ENCODE measurements at places on chromosomes 1 and 21.

DNA sequence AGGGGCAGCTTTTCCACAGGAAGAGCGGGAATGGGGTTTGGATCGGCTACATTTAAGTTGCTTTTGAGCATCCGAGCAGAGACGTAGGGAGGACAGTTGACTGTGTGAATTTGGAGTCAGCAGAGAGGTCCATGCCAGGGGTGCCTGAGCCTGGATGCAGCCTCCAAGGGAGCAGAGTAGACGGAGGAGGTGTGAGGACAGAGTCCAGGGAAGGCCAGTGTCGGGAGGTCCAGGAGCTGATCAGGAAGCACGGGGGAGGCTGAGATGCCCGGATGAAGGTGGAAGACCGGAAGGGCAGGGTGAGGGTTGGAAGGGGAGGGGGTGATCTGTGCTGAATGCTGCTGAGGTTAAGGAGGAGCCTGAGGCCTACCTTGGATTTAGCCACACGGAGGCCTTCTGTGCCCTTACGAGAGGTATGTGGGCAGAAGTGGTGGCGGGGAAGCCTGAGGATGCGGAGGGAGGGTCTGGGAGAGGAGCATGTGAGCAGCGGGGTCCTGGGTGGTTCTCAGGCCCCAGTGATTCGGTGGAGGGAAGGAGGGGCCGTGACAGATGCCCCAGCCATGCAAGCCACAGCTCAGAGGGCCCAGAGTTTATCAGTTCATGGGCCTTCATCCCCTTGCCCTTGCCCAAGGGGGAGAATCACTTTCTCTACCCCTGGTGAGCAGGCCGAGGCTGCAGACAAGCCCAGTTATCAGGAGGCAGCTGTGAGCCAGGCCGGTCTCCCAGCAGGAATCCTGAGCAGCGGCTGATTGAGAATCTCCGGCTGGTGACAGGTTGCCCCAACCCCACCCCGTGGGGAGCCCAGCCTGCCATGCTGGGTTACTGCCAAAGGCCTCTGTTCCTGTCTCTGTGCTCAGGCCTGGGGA, 54.0 kb upstream of the ACTL8 start:
- no peak for DNase-seq

DNA sequence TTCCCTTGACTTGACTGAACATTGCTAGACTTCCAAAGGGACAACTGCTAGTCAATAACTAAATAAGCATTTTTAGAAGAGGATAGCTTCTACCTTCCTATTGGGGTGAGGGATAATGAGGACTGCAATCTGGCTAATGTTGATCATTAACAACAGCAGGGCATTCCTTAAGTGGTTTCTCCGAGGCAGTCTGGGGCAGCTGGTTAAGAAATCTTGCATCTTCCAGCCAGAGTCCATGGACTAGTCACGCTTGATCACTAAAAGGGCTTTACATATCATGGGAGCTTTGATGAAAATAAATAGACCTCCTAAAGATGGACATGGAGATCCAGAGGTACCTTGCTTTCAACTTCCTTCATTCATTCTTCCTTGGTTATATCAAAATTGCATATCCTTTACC, 329.4 kb upstream of the ESRRG start:
- DNase-seq: no peak

DNA sequence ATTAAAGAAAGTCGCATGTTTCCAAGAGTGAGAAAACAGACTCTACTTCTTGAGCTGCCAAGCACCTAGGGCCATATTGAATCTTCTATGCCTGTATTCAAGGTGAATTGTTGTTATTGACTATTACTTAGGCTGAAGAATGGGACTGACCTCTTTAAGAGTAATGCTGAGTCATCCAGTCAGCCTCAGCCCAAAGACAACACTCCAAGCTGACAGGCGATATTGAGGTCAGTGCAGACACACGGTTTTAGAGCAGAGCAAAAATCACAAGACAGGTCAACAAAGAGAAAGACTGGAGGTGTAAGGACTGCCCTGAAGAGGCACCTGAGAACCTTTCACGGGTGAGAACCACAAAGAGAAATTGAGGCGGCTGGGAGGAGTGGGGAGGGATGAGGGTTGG, 146.9 kb downstream of the MIS18A start:
- no peak for DNase-seq

DNA sequence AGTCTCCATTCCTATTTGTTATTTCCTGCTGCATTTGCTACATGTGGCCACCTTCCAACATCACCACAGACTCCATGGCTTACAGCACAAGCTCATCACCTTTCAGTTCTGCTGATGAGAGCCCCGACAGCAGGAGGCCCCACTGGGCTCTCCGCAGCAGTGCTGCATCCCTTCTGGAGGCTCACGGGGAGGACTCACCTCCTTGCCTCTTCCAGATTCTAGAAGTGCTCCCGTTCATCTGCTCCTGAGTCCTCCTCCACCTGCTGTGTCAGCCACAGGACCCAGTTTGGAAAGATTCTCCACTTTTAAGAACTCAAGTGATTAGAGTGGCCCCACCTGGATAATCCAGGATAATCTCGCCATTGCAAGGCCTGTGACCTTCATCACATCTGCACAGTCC, 167.6 kb downstream of the PCBP3 start:
- DNase-seq: no peak

DNA sequence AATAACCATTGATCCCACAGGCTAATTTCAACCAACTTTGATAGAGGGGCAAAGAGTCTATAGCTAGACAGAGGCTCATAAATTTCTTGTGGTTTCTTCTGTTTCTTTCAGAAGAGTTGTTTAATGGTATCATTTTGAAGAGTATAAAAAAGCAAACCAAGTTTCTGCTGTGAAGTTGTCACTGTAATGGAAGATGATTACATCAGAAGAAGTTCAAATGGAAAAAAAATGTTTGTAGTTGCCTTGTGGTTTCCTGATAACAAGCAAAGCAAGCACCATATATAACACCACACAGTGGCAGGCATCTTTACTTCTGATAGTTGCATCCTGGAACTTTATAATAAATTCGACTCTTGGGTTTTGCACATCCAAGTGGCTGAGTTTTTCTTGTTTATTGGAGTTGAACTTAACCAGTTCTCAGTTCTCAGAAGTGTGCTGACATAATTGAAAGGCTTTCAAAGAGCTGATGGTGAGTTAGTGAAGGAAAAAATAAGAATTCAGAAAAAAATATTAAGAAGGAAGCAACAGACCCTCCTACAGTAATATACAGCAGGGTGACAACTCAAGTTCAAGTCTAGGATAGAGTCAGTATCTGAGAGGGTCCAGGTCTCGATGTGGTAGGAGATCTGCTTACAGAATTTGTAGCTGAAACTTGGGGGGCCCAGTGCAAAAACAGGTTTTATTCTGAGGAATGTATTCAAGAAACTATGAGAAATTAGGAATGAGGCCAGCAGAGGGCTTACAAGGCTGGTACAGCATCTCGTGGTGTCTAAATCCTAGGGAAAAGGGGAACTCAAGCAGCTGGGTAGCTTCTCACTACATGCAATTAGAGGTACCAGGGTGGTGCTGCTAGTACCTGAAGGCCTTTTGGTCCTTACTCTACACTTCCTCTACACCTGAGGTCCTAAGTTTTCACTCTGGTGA, 123.5 kb downstream of the CRB1 start:
- no peak for DNase-seq

DNA sequence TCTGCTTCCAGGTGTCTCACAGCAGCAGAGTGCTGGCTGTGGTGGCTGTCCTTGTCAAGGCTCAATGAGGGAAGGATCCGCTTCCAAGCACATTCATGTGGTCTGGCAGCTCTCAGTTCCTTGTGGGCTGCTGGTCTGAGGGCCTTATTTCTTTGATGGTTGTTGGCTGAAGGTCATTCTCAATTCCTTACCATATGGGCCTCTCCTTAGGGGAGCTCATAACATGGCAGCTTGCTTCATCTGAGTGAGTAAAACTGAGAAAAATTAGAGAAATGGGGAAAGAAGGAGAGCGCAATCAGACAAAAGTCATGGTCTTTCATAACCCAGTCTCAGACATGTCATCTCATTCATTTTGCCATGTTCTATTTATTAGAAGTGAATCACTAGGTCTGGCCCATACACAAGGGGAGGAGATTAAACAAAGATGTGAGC, 81.7 kb upstream of the TSPAN2 start:
- DNase-seq: no peak
